ENCODE measurements at places on chromosomes 1 and 21.

DNA sequence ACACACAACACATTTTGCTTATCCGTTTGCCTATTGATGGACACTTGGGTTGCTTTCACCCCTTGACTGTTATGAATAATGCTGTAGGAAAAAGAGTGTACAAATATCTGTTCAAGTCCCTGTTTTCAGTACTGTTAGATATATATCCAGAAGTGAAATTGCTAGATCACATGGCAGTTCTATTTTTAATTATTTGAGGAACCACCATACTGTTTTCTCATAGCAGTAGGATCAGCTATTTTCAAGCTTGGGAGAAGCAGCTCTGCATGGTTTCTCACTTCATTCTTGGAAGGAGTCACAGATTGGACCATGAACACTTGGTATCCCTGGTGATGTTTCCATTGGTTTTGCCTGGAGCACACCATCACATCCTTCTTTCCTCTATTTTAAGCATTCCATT lies 114.4 kb upstream of the ZP4 start:
- no peak for DNase-seq

DNA sequence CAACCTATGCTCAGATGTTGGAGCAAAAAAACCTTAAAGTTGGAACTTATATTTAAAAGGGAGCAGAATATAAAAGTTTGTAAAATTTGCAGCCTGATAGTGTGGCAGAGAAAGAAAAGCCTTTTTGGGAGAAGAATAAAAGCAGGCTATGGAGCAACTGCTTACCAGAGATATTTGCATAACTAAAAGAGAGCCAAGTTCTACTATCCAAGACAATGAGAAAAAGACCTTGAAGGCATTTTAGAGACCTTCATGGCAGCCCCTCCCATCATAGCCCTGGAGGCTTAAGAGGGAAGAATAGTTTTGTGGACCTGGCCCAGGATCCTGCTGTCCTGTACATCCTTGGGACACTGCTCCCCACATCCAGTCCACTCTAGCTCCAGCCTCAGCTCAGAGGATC lies 312.5 kb upstream of the ZRANB2 start:
- DNase-seq: no peak

GRCh38 chr21:30717105-30717504 lies 1.5 kb downstream of the KRTAP21-3 start:
- DNase-seq: no peak

- DNase-seq: no peak
These were observed 27.1 kb downstream of the ZBTB17 start for GRCh38 chr1:15948595-15949452.

DNA sequence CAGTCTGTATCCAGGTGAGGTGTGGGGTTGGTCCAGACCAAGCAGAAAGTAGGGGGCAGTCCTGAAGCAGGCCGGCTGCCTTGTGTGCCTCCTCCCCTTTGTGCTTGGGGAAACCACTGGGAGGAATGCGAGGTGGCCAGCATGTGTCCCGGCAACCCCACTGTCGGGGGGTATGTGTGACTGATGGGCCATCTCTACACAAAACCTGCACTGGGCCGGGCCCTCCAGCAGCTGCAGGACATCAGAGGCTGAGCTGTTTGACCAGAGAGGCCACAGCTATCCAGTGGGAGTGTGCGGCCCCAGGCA lies 33.3 kb downstream of the TMEM51 start:
- no peak for DNase-seq

GRCh38 chr1:20654104-20654690 lies 7.0 kb downstream of the DDOST start:
- DNase-seq: no peak

DNA sequence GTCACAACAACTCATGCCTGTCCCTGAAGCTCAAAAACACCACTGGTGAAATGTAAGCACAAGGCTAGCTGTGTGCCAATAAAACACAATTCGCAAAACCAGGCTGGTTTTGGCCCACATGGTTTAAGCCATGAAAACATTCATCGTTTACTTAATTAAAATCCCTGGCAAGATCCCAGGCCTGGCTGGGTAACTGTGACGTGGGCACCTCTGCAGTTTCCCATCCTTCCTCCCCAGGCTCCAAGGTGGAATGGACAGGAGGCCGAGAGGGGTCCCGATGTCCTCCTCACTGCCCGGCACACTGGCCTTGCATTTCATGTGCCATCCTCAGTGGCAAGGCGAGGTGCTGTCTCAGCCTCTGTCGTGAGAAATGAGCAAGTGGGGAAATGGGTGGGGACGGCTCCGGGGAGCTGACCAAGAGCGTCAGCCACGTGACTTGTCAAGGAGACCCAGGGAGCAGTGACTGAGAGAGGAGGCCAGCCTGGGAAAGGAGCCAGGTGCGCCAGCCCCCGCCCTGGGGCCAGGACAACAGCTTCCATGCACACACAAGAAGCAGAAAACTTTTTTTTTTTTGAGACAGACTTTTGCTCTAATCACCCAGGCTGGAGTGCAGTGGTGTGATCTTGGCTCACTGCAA lies 153.1 kb upstream of the RAB4A start:
- no peak for DNase-seq

DNA sequence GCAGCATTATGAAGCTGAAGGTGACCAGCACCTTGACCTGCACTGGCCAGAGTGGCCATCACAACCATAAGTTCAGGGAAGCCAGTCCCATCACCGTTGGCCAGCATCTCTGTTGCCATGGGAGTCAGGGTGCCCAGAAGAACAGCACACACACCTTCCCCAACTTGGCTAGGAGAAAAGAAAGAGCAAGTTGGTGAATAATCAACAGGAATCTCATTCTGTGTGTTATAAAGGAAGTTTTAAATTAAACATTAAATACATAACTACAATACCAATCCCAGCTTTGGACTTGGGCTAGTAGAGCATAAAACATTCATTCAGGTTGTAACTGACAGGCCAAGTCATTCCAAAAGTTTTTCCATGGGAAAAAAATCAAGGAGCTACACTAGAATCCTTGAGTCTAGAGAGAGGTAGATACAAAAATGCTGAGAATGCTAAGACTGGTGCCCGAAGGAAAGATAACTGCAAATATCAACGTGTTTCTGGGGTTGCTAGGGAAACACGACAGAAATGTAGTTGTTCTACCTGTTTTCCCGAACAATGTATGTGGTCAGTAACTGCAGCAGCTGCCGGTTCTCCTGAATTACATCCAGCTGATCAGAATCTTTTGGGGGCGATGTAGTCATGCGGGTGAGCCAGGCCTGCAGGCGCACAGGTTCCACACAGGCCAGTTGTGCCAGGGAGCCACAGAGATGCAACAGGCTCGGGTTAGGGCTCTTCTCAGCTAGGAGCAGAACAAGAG lies 45.6 kb downstream of the UBR4 start:
- DNase-seq: no peak

- no peak for DNase-seq
These were observed 23.6 kb upstream of the KIRREL1 start for GRCh38 chr1:157969697-157970485.

DNA sequence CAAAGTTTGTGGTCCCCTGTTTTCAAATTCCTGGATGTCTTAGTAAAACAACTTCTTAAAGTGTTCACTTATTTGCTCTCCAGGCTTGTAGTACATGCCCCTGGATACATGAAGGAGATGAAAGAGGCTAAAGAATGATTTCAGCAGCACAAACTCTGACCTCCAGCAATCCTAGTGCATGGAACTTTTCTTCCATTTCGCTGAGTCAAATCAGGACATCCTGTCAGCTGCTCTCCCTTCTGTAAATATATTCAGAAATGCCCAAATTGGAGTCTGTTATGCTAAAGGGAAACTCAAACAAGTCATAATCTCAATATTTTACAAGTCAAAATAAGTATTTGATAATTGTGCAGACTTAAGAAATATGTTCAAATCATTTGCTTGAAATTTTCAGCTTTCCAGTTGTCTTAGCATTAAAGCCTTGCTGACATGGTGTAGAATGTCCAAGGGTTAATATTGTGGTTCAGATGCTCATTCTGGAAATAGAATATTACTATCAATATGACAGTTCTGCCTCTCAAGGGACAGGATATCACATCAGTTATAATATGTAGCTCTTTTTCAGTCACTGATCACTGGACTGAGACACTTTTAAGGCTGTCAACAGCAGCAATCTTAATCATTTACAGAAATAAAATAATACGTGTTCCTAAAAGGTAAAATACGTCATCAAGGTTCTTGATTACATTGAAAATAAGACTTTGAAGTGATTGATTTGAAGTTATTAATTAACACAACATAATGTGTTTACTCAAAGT lies 1157.3 kb downstream of the PLA2G4A start:
- no peak for DNase-seq

DNA sequence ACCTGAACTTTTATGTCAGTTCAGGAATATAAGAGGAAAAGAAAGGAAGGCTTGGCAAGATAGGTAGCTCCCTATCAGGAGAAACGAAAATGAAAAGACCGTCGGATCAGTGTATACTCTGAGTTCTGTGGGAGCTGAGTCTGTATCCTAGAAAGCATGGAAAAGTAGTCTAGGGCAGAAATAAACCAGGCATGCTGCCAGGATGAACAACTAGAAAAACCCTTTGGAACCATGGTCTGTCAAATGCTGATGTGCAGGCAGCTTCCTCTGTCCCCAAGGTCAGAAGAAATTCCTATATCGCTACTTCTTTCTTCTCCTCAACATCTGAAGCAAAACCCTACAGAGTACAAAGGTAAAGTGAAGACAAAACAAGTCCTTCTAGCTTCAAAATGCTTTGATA lies 268.8 kb downstream of the ST6GALNAC3 start:
- DNase-seq: no peak

- DNase-seq: no peak
These were observed 102.7 kb upstream of the TTC34 start for GRCh38 chr1:2904191-2904590.

- DNase-seq: no peak
These were observed 17.6 kb upstream of the PARP1 start for GRCh38 chr1:226425431-226426031.

DNA sequence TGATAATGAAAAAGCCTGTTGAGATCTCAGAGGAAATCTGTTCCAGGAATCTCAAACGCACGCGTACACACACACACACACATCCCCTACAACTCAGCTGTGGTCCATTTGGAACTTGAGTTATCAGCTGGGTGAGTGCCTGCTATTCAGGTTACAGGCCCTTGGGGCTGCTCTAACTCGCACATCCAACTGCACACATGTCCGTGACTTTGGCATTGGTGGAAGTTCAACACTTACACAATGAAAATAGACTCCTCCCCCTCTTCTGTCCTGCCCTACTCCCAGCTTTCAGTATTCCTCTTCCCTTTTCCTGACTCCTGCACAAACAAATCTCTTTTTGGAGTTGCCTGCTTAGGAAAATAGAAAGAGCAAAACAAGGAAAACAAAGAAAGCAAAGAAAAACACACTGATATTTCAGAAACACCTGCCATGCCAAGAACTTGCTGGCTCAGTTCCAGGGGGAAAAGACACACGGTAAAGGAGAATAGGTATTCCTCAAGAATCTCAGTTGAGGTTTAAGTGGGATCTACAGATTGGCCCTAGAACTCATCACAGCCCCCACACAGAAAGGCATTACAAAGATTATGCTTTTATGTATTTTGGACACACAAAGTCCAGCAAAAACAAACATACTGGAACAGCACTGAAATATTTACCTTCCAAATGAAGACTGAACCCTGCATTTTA lies 140.9 kb downstream of the TGFBR3 start:
- DNase-seq: no peak

DNA sequence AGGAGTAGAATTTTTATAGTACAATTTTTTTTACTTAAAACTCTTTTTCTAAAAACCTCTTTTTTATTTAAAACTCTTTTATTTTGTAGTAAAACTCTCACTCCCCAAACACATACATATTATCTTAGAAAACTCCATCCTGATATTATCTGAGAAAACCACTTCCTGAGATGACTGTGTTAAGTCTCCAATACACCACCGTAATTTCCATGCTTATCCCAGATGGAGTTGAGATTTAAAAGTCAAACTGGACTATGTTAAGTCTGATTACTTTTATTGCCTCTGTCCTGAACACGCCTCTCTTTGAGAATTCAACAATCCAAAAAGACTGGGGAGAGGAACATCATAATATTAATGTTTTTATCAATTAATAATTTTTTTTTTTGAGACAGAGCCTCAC lies 3.7 kb downstream of the SEC16B start:
- DNase-seq: no peak

DNA sequence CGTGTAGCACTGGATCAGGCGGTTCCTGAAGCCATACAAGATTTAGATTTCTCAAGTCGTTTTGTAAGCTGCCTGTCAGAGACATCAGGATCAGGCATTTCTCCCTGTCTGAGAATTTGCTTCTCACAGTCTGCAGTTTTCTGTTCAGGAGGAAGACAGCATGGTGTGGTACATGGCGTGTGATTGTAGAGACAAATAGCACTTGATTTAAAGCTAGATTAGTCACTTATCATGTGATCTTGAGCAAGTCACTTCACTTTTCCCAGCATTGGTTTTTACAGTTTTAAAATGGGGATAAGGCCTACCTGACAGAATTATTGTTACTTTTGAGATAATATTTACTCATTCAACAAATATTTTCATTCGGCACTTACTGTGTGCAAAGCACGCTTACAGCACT lies 63.3 kb downstream of the AK4 start:
- no peak for DNase-seq

DNA sequence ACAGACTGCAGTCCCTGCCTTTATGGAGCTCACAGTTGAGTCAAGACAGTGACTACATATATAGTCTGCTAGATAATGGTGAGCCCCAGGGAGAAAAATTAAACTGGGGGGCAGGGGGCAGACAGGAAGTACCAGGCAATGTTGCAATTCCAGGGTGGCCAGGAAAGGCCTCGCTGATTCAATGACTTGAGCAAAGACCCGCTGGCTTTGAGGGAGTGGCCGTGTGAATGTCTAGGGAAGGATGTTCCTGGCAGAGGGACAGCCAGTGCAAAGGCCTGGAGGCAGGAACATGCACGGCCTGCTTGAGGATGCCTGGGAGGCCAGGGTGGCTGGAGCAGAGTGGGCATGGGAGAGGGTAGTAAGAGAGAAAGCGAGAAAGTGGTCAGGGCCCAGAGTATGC lies 23.0 kb upstream of the EPHA8 start:
- DNase-seq: no peak

GRCh38 chr1:204456826-204457442 lies 37.7 kb downstream of the PIK3C2B start:
- no peak for DNase-seq

GRCh38 chr1:164772635-164773034 lies 213.7 kb downstream of the PBX1 start:
- peak; percentile 11 for DNase-seq

DNA sequence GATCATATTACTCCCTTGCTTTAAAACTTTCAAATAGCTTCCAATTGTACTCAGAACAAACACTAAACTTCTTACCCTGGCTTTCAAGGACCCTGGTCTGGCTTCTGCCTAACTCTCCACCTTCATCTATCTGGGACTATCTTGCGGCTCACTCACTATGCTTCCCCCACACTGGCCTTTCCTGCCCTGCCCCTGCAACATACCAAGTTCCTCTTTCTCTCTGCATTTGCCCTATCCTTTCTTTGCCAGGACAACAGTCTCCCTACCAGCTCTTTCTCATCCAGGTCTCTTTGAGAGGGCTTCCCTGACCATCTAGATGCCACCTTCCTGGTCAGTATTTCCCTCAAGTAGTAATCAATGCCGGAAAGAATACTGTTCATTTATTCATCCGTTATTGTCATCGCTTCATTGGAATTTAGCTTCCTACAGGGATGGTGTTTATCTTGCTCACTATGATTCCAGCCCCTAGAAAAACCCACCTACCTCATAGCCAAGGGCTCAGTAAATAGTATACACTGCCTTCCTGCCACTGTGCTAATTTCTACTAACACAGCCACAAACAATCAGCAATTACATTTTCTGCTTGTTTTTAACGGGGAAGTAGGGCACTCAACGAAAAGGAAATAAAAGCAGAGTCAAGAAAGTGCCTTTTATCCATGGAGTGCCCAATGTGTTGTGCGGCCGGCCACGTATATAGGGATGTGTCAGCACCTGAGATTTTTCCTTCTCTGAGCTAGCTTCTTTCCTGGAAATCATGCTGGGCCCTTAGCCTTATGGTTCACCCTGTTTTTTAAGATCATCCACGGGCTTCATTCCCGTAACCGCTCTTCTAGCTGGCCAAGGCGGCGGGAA lies 521 bp upstream of the CDC7 start:
- DNase-seq: no peak

Data from stimulated activated naive CD8-positive, alpha-beta T cell treated with anti-CD3 and anti-CD28 coated beads, Interleukin-15, amount 100 ng/mL, for 72 hours (primary cell).